ENCODE measurements at places on chromosomes 2 and 18.

DNA sequence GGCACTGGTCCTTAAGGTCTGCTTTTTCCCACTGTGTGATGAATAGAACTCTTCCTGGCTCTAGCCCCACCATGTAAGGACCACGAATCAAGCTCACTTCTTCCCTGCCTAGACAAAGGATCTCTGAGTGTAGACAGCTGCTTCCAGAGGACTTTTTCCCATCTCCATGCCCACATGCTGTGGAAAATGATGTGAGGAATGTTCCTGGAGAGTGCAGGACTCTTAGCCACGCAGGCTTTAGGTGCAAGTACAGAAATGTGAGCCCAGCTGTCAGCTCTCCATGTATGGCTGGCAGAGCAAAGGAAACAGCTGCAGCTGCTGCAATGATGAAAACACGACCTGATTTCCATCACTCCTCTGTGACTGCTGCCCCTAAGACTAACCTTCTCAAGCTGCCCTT is 35.5 kb downstream of the NXPH2 start:
- DNase-seq: no peak

- DNase-seq: no peak
Observed at GRCh38 chr2:58030771-58031170, 15.8 kb upstream of the VRK2 start.

DNA sequence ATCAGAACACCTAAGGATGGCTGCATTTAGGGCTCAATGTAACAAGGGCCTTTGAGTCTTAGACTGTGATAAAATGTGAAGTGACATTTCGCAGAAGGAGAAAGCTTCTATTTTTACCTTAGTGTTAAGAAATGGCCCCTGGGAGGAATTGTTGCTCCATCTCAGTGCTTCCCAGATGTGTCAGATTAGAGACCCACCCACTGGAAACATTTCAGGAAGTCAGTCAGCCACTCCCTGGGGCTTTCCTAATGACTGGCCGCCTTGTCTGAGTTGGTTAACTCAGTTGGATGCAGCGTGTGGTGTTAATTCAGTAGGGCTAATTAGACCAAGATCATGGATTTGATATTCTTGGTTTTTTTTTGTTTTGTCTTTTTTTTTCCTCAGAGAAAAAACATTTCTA is 355.9 kb downstream of the PIK3C3 start:
- no peak for DNase-seq

DNA sequence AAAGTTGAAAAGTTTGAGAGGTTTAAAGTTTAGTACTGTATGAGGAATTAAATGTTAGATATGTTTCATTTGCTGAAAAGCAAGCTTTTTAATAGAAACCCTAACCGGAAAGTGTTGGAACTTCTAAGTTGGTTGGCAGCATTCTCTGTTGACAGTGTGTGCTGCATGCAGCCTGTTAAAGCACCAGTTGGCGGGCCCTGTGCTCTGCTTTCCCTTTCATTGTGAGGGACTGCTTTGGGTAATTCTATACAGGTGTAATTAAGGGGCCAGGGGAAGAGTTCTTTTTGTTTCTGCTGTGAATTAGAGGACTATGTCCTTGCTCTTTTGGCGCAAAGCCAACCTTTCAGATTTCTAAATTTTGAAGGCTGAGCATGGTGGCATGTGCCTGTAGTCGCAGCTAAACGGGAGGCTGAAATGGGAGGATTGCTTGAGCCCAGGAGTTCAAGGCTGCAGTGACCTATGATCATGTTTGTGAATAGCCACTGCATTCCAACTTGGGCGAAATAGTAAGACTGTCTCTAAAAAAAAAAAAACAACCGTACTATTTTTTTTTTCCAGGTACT is 20.1 kb downstream of the PLEKHB2 start:
- peak; percentile 29 for DNase-seq

GRCh38 chr2:8551622-8552074 is 130.2 kb upstream of the ID2 start:
- DNase-seq: no peak

- DNase-seq: peak; percentile 71
Observed at GRCh38 chr18:80246445-80247392, 595 bp downstream of the PARD6G start.

DNA sequence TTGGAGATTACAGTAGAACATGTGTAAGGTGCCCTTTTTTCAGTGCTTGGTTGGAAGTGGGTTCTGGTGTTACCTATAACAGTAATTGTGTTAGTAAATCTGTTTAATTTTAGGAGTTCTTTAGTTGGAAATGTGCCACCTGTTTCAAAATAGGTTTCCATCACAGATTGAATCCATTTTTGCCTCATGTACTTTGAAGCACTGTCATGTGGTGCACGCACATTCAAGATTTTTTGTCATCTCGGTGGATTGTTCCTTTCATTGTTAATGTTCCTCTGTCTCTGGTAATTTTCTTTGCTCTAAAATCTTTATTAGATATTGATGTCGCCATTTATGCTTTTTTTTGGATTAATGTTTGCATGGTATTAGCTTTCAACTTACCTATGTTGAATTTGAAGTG is 1.3 kb downstream of the ATP9B start:
- no peak for DNase-seq

GRCh38 chr2:145066856-145067548 is 547.1 kb upstream of the ZEB2 start:
- DNase-seq: no peak

DNA sequence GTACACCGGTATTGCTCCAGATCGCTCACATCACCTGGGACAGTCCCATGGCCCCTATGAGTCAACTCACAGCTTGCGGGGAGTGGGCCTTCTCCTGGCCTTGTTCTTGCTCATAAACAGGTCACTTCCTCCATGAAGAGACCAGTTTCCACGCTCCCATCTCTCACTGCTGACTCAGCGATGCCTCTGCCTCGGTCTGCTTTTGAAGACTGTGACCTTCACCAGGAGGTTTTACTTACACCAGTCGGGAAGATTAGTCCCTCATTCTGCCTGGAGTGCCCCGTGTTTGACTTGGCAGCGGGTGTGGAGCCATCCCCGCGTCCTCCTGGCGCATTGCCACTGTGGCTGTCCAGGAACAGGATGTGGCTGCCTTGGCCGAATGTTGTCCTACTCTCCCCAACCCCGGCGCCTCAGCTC is 159.8 kb downstream of the RHBDD1 start:
- DNase-seq: no peak

GRCh38 chr2:157180359-157180758 is 77.1 kb upstream of the GALNT5 start:
- no peak for DNase-seq

DNA sequence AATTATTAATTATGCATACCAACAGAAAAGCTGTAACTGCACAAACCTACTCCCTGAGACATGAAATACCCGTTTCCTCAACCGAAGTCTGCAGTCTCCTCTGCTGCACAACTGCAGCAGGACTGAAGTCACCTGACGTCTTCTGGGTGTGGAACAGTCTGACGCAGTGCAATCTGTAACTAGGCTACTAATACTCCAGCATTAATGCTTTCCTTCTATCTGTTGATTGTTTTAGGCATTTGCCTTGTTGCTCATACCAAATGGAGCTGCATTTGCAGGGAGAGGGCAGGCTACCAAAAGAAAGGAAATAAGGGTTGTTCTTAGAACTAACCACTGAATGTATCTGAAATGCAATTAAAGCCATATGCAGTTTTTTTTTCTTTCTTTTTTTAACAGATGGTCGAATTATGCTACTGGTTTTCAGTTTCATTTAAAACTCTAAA is 40.1 kb downstream of the RTN4 start:
- DNase-seq: peak; percentile 58

- no peak for DNase-seq
Observed at GRCh38 chr2:63525905-63526304, 62.4 kb downstream of the WDPCP start.

DNA sequence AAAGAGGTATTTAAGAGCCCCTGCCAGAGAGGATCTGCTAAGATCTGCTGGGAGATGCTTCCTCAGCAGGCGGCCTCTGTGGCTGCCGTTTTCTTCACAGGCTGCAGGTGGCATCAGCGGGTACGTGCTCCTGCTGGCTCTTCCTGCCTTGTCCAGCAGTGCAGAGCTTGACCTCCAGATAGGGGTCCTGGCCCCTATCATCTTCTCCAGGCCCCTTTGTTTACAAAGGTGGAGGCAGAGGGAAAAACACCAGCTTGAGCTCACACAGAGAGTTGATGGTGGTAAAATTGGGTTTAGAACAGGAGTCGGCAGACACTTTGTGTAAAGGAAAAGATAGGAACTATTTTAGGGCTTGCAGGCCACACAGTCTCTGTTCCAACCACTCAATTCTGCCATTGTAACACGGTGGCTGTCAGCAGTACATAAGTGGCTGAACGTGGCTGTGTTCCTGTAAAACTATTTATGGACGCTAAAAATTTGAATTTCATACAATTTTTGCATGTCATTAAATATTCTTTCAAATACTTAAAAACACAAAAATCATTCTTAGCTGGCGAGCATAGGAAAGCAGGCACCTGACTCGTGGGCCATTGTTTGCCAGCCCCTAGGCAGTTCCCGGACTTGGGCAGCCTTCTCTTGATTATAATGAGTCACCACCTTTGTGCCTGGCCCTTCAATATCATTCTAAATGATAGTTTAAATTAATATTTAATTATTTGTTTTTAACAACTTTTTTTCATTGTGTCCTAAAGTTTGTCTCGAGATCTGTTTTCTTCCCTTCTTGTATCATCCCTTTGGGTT is 98.2 kb upstream of the B3GNT7 start:
- peak; percentile 71 for DNase-seq

DNA sequence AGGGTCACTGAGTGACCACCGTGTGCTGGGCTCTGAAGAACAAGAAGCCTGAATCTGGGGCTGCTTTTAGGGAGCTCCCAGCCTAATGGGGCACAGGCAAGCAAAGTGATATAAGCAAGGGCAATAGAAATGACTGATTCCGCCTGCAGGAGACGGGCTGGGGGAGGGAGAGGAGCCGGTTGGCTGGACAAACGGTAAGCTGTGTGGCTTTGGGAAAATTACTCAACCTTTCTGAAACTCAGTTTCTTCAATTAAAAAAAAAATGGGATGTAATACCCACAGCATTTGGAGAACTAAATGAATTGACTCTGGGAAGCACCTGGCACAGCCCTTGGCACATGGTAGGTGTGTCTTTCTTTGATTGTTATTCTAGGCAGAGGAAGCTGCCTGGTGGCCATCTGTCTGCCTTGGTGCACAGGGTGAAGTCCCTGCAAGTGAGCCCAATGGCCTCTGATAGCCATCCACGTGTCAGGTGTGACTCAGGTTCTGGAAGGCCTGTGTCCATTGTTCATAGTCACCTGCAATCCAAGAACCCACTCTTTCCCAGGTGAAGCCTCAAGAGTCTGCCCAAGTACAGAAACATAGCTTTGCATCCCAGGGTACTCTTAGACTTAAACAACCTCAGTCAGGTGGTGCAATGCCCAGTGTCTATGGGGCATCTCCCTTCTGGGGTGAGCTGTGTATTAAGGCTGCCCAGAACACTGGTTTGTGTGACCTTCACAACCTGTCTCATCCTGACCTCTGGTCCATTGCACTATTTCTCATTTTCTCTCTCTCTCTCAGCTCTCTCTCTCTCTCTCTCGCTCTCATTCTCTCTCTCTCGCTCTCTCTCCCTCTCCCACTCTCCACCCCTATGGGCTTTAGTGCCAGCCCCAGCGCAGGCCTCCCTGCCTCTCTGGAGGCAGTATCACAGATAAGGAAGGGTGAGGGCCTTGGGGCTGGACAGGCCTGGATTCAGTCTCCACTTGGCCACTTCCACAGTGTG is 30.0 kb upstream of the NTSR2 start:
- DNase-seq: no peak

All from HAP-1 (cell line).